ENCODE measurements at places on chromosomes 7 and 10. TPM values are rescaled to one million over a fixed set of nuclear protein-coding genes. Genes with fewer than 3 reads are reported as not detected.

Gene KIAA1549
- 14.7 TPM for polyA plus RNA-seq

Gene KCNMA1
- 4.1 TPM for polyA plus RNA-seq

Gene DLX6
- 0.05 TPM for polyA plus RNA-seq

Gene OR9A2
- not detected for polyA plus RNA-seq

Gene RBP3
- 0.09 TPM for polyA plus RNA-seq

Gene HTR7
- 0.28 TPM for polyA plus RNA-seq

Gene SOSTDC1
- polyA plus RNA-seq, result 25.1 TPM

Gene MKLN1
- 17.8 TPM for polyA plus RNA-seq

Gene ABHD11
- polyA plus RNA-seq, result 13.5 TPM

Gene HABP2
- polyA plus RNA-seq, result 1.3 TPM

Gene HHEX
- polyA plus RNA-seq, result 40.1 TPM

Gene PDE6C
- 1.3 TPM for polyA plus RNA-seq

Gene NUDCD3
- polyA plus RNA-seq, result 86.3 TPM

- no peak for DNase-seq
Measured at GRCh38 chr7:28316489-28316888, 95.8 kb upstream of the CREB5 start.

DNA sequence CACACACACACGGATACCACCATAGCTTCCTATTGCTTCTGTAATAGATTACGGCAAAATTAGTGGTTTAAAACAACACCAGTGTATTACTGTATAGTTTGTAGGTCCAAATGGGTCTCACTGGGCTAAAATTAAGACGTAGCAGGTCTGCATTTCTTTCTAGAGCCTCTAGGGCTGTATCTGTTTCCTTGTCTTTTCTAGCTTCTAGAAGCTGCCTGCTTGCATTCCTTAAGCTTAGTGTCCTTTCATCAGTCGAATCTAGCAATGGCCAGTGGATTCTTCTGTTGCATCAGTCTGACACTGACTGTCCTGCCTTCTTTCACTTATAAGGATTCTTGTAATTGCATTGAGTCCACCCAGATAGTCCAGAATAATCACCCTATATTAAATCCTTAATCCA is 882.3 kb downstream of the PCDH15 start:
- DNase-seq, result no peak

DNA sequence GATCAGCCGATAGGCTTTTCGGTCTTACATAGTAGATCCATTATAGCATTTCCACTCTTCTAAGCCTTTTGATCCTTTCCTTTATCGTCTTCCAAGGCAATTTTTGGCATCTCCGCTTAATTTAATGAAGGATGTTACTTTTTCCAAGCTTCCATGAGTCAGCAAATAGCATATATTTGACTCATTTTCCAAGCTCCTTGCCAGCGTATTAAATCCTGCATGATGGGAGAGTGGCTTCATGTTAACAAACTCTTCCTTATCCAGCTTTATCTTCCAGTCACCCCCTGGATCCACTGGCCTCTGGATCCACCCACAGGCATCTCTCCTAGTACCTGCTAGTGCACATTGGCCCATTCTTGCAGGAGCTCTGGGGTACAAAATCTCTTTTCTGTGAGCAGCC is 13.0 kb downstream of the OR9A2 start:
- no peak for DNase-seq

DNA sequence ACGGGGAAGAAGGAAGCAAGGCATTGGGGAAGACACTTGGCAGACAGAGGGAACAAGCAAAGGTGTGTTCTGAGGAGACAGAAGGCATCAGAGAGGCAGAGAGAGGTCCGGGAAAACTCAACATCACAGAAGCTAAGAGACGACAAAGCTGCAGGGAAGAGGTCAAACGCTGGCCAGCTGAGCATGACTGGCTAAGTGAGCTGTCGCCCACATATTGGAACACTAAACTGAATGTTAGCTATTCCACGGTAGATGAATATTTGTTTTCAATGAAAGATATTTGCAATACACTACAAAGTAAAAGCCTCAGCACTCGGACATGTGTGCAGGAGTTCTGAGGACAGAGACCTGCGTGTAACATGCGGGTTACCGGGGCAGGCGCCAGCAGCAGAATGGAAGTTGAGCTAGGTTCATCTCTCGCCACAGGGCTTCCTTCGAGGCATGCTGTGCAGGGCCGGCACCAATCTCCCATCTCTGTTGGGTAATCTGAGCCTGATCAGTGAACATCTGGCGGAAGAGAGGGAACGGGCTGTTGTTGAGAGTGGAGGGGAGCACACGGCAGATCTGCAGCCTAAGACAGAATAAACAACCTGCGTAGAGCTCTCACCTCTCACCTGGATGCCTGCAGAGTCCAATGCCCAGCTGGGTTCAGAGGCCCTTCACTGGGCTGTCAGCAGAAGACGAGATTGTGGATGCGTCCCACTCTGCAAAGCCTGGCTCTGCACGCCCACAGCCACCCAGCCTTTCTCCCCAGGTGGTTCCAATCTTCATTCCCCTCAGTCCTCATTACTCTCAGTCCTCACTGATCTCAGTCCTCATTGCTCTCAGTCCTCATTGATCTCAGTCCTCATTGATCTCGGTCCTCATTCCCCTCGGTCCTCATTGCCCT is 35.9 kb downstream of the INSIG1 start:
- DNase-seq, result no peak

GRCh38 chr10:132117636-132118190 is 52.0 kb downstream of the JAKMIP3 start:
- DNase-seq, result no peak

- peak; percentile 90 for DNase-seq
Measured at GRCh38 chr10:17228091-17229015, at the start of gene VIM. VIM (plus strand) TSS chr10:17228241; CDS start chr10:17229423, 1,182 bp downstream.

DNA sequence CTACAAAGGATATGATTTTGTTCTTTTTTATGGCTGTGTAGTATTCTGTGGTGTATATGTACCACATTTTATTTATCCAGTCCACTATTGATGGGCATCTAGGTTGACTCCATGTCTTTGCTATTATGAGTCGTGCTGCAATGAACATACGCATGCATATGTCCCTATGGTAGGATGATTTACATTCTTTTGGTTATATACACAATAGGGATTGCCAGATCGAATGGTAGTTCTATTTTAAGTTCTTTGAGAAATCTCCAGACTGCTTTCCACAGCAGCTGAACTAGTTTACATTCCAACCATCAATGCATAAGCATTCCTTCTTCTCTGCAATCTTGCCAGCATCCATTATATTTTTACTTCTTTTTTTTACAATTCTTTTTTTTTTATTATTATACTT is 35.6 kb upstream of the FAM13C start:
- DNase-seq, result no peak

DNA sequence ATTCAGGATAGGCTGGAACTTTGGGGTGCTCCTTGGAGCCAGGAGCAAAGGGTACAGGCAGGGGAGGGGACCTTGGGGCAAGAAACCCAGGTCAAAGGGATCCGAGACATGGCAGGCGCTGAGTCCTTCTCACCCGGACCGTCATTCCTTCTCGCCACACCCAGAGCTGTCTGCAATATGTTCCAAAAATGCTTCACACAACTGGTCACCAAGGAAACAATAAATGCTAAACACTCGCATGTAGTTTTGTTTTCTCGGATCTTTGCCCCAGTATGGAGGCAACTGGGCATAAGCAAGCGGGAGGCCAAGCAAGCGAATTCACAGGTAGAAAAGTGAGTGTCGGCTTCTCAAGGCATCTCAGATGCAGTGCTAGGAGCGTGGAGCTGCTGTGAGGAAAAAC is 80.8 kb downstream of the PIP4K2A start:
- no peak for DNase-seq

DNA sequence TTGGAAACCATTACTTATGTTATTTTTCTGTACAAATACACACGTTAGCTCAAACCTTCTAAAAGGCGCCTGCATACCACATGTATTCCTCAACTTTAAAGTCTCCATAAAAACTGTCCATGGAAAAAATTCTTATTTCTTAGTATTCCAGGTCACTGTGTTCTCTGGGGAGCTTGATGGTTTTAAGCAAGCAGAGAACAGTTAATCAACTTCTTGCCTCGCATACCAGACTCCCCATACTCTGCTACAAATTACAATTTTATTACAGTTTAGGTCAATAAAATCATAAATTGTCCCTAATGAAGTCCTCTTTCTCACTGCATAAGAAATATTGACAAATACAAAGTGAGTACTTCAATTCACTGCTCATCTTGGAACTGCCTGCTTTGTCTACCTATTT is 77.0 kb upstream of the GPR22 start:
- no peak for DNase-seq

GRCh38 chr7:96426027-96426426 is 104.1 kb upstream of the SLC25A13 start:
- no peak for DNase-seq

- DNase-seq, result no peak
Measured at GRCh38 chr10:70354556-70354955, 27.9 kb downstream of the LRRC20 start.

DNA sequence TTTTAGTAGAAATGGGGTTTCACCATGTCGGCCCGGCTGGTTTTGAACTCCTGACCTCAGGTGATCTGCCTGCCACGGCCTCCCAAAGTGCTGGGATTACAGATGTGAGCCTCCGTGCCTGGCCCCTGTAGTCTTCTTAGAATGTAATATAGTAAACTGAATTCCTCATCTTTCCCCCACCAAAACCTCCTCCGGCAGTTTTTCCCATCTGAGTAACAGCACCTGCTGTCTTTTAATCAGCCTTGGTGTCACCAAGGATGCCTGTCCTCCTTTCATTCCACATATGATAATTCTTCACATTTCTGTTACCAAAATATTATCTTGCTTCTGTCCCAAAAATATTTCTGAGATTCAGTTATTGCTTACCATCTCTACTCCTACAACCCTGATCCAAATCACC is 80.2 kb downstream of the ZEB1 start:
- DNase-seq, result no peak

GRCh38 chr7:77537778-77538280 is 734 bp downstream of the PTPN12 start:
- DNase-seq, result peak; percentile 41

DNA sequence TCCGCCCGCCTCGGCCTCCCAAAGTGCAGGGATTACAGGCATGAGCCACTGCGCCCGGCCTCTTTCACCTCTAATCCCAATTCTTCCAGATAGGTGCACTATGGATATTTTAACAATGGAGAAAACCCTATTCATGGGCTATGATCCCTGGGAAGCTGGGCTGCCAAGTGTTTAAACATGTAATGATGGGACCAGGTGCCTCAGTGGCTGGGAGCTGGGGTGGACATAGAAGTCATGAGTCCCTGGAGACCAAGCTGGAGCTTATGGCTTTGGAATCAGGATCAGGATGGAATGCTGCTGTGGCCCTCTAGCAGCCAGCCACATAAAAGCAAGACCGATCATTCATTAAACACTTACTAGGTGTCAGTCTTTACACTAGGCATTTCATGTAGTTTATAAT is 41.8 kb upstream of the IGFBP3 start:
- DNase-seq, result no peak

DNA sequence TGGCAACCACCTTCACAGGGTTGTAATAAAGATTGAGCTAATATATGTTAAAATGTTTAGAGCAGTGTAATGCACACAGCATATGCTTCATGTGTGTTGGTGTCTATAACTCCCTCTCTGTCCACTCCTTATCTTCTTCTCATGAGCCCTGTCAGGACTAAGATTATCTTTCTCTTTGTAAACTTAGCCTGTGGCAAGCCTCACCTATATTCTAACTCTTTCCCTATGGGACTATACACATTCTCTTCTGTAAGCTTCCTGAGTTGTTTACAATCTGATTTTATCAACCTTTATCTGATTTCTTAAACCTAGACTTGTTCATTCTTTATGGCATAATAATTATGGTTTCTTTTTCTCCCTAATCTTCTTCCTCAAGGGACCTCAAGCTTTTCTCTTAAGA is 2.4 kb upstream of the PIP start:
- no peak for DNase-seq

GRCh38 chr7:81268551-81268950 is 349.7 kb upstream of the SEMA3C start:
- no peak for DNase-seq

- DNase-seq, result no peak
Measured at GRCh38 chr10:43076311-43076875, 476 bp upstream of the RET start.

All from right lung (tissue), 10 donors.